Stomach (tissue), 19 donors: ENCODE measurements at places on chromosomes 11 and 22.
A peak's percentile ranks its signal among the peaks of the same experiment; 100 is the strongest.

DNA sequence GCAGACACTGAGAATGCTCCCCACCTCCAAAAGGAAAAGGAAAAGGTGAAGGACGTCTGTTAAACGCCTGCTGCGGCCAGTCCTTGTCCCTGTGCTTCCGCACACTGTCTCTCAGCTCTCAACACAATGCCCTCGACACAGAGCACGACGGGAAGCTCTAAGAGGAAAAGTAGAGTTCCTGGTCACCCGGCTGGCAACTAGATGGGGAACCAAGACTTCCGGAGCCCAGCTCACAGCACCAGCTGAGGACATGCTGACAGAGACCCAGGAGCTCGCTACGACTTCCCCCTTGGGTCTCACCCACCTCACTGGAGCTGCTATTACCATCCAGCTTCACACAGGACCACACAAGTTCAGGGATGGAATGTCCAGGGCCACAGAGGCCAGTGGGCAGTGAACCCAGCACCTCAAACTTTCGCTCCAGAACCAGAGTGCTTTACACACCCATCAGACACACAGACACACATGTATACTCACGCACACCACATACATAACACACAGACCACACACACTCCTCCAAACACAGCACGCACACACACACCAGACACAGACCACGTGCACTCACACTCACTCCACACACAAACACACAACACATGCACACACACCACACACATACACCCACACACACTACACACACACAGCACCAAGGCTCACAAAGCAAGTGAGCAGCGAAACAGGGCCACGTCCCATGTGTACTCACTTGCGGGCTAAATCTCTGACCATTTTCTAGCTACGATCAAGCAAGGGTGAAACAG, 9.6 kb downstream of the SULT4A1 start:
- no peaks in the 10 kb centered on the region for H3K36me3 ChIP-seq
- no peaks in the 10 kb centered on the region for H3K4me1 ChIP-seq
- H3K27ac ChIP-seq: no peak overlapping the region
- peaks cover 7% of the 10 kb centered on the region for H3K27me3 ChIP-seq
- no peak overlapping the region for H3K4me3 ChIP-seq
- no peak for DNase-seq

DNA sequence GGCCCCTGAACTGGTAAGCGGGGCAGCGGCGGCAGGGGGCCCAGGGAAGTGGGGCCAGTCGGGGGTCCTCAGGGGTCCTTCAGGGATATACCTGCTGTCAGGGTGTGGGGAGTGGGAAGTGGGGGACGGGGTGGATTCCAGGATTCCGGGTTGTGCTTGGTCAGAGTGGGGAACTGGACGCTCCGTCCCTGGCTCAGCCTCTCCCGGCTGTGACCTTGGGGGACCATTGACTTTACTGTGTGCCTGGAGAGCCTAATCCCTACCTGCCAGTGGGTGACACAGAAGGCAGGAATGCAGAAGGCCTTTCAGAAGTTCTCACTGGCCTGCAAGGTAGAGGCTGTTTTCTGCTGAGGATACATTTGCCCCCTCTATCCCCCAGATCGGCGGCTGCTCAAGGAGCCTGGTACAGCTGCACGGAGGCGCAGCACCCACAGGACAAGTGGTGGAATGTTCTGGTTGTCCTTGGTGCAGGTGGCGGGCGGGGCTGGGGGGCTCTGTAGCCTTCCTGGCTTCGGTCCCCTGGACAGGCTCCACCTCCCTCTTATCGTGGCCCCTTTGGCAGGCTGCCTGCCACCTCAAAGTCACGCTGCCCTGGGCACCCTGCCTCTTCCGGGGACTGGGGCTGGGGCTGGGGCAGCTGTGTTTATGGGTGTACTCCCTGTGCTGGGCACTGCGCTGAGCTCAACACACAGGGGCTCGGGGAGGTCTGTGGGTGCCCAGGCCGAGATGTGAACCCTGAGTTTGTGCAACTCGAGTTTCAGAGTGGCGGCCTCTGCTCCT, 18.4 kb downstream of the KCNQ1 start:
- peak; percentile 91 for DNase-seq
- no peaks in the 10 kb centered on the region for H3K27me3 ChIP-seq
- H3K4me1 ChIP-seq: peaks cover 65% of the 10 kb centered on the region
- peak overlapping the region; percentile 28 for H3K4me3 ChIP-seq
- peak overlapping the region; percentile 89 for H3K27ac ChIP-seq

DNA sequence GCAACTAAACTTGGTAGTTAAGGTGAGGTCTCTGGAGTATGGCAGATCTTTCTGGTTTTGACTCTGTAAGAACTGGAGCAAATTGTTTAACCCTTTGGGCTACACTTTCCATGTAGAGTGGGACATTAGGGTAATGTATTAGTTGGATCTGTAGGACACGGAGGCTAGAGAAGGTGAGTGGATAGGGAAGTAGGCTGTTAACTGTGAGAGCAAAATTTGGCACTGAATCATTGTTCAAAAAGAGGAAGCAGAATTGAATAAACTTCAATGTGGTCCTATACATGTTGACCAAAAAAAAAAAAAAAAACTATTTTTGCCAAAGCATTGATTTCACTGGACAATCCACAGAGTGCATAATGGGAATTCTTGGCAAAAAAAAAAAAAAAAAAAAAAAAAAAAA, 370.2 kb upstream of the CHORDC1 start:
- no peak overlapping the region for H3K4me3 ChIP-seq
- no peaks in the 10 kb centered on the region for H3K27me3 ChIP-seq
- H3K36me3 ChIP-seq: no peaks in the 10 kb centered on the region
- no peak overlapping the region for H3K27ac ChIP-seq
- DNase-seq: no peak
- no peaks in the 10 kb centered on the region for H3K4me1 ChIP-seq

DNA sequence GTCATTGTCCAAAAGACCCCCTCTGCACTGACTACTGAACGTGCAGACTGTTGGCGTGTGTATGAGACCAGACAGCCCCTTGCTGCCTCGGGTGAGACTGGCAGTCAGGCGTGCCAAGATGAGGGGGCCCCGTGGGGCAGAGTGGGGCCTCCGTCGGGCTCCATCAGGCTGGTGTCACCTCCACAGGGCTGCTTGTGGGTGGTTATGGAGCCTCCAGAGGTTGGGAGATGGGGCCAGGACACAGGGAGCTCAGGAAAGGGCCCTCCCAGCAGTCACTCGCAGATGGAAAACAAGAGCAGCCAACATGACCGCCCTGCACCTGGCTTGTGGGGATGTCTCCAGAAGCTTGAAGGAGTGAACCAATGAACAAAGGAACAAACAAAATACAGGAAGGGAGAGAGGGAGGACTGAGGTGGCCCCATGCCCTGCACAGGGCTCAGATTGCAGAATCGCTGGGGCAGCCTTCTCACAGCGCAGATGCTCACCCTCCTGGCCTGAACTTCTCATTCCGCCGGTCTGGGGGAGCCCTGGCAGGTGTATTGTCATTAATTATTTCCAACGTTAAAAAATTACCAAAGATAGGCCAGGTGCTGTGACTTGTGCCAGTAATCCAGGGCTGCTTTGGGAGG, 5.5 kb upstream of the PHLDA2 start:
- H3K27ac ChIP-seq: no peak overlapping the region
- H3K36me3 ChIP-seq: no peaks in the 10 kb centered on the region
- peaks cover 17% of the 10 kb centered on the region for H3K27me3 ChIP-seq
- DNase-seq: no peak
- H3K4me1 ChIP-seq: peaks cover 32% of the 10 kb centered on the region

- no peak overlapping the region for H3K4me3 ChIP-seq
- no peak overlapping the region for H3K27ac ChIP-seq
- H3K36me3 ChIP-seq: no peaks in the 10 kb centered on the region
Observed at GRCh38 chr22:32985899-32986765, 72.0 kb downstream of the SYN3 start.

GRCh38 chr22:29302402-29302680, 4.1 kb upstream of the GAS2L1 start:
- H3K27ac ChIP-seq: peak overlapping the region; percentile 19
- H3K36me3 ChIP-seq: peaks cover 44% of the 10 kb centered on the region
- H3K4me3 ChIP-seq: no peak overlapping the region
- DNase-seq: no peak

GRCh38 chr11:129237456-129237855, 45.3 kb upstream of the ARHGAP32 start:
- DNase-seq: no peak
- no peak overlapping the region for H3K27ac ChIP-seq
- H3K4me3 ChIP-seq: no peak overlapping the region
- no peaks in the 10 kb centered on the region for H3K27me3 ChIP-seq

DNA sequence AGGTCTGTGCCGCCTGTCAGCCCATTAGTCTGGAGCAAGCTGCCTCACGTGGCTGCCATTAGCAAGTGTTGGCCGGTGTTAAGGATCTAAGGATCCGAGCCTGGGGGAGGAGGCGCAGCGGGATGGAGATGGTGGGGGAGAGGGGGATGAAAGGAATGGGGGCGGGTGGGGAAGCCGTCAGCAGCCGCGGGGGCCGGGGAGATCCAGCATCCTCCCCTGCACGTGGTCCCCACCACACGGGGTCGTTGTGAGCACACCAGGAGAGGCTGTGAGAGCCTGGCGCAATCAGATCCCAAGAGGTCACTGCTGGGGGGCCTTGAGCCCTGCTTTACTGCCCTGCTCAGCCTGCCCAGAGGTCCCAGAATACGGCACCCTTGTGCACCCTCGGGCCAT, 7.3 kb downstream of the CABP7 start:
- peaks cover 3% of the 10 kb centered on the region for H3K4me1 ChIP-seq
- DNase-seq: peak; percentile 67
- H3K36me3 ChIP-seq: peaks cover 20% of the 10 kb centered on the region
- no peak overlapping the region for H3K4me3 ChIP-seq
- no peak overlapping the region for H3K27ac ChIP-seq

DNA sequence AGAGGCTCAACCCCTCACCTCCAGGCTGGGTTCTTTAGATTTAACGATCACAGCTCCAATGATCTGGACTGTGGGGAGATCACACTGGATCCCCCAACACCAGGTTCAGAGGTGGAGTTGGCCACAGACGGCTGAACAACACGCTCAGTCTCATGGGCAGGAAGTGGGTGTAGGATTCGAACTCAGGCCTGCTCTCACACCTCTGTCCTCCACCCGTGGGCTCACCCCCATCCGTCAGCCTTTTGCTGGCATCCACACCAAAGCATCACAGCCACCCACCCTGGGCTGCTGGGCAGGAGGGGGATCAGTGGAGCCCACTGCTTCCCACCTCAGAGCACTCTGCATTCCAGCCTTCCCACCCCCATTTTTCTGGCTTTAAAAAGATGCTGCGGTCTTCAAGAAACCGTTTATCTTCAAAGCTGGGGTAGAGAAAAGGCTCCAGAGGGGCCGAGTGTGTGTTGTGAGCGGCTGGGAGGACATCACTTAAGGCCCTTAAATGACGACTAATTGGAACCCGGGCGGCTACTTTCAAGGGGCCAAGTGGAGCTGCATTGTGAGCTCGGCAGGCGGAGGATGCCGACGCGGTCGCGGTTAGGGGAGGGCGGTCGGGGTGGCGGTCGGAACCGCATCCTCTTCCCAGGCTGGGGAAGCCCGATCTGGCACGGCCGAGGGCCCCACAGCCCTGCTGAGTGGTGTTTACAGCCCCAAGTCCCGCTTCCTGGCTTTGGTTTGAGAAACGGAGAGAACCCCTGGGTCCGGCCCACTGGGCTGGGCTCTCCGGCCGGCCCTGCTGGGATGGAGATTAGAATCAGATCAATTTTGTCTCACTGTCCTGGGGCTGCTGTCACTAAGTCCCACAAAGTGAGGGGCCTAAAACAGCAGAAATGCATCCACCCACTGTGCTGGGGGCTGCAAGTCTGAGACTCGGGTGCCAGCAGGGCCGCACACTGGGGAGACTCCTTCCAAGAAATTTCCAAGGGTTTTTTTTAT, 15.9 kb upstream of the FGF3 start:
- no peak for DNase-seq
- H3K27me3 ChIP-seq: peaks cover 84% of the 10 kb centered on the region
- H3K36me3 ChIP-seq: no peaks in the 10 kb centered on the region
- H3K4me1 ChIP-seq: no peaks in the 10 kb centered on the region
- no peak overlapping the region for H3K4me3 ChIP-seq

DNA sequence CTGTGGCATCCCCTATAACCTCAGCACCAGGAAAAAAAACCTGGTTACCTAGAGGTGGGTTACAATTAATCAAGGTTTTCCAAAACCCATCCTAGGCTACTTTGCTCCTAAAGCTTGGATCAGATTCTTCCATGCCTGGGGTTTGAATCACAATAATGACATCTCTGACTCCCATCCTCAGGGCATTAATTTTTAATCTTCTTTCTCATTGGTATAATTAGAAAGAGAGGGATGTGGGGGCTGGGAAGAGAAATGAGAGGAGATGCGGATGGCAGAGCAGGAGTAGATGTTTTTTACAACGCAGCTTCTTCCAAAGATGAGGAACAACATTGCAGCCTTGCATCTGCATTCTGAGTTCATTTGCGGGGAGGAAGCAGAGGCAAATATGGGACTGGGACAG, 117.2 kb upstream of the E2F8 start:
- H3K4me1 ChIP-seq: no peaks in the 10 kb centered on the region
- H3K27me3 ChIP-seq: no peaks in the 10 kb centered on the region
- no peaks in the 10 kb centered on the region for H3K36me3 ChIP-seq
- no peak for DNase-seq
- no peak overlapping the region for H3K27ac ChIP-seq

- H3K4me3 ChIP-seq: no peak overlapping the region
- H3K4me1 ChIP-seq: no peaks in the 10 kb centered on the region
- H3K27me3 ChIP-seq: no peaks in the 10 kb centered on the region
- no peak overlapping the region for H3K27ac ChIP-seq
- DNase-seq: no peak
Observed at GRCh38 chr22:35616043-35616442, 1.1 kb downstream of the MB start.

DNA sequence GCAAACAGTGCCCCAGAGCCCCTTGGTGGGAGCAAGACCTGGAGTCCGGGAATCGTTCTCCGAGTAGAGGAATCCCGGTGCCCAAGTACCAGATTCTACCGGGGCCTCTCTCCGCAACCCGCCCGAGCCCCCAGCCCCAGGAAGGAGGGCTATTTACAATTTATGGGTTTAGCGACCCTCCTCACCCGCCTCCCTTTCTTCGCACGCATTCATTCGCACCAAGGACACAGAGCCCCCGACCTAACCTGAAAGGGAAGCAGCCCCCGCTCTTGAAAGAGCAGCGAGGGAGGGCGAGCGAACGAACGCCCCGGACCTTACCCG, 628 bp downstream of the LRP4 start:
- no peak for DNase-seq
- H3K27me3 ChIP-seq: peaks cover 53% of the 10 kb centered on the region
- H3K4me3 ChIP-seq: peak overlapping the region; percentile 76
- peak overlapping the region; percentile 78 for H3K27ac ChIP-seq

GRCh38 chr11:70826541-70827335, 425.6 kb downstream of the SHANK2 start:
- peak overlapping the region; percentile 24 for H3K4me3 ChIP-seq
- no peaks in the 10 kb centered on the region for H3K36me3 ChIP-seq
- peak overlapping the region; percentile 24 for H3K27ac ChIP-seq
- no peaks in the 10 kb centered on the region for H3K4me1 ChIP-seq
- DNase-seq: peak; percentile 65
